ENCODE measurements at places on chromosomes 16 and 17.
A peak's percentile ranks its signal among the peaks of the same experiment; 100 is the strongest.

- peak; percentile 88 for DNase-seq
Measured at GRCh38 chr16:4216596-4216995, 25.3 kb downstream of the SRL start.

- DNase-seq: no peak
Measured at GRCh38 chr16:15542734-15543347, 100.1 kb downstream of the MARF1 start.

GRCh38 chr17:21242780-21243515 is 10.3 kb downstream of the NATD1 start:
- no peak for DNase-seq

DNA sequence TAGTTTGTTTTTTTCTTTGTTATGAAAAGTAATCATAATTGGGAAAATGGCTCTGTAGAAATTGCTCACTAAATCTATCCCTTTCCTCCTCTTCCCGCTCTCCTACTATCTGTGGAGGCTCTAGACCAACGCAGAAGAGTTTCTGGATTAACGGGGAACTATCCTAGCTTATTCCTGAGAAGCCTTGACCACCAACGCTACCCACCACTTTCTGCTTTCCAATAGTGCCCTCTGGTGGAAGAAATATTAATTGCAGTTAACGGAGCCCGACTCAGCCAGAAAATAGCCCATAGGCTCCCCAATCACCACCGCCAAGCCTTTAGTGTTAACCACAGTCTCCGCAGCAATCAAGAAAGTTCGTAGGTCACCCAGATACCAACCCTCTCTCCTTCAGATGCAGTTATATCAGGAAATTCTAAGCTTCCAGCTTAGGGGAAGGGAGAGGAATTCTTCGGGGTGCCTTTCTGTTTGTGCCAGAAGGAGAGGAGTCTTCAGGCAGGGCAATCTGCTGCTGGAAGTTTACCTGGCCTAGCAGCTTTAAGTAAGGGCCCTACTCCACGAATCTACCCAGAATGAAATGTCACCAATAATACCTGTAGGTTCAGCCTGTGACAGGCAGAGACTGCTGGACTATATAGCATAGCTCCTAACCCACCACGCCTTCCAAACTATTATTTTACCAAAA is 23.0 kb upstream of the NSRP1 start:
- peak; percentile 87 for DNase-seq

- no peak for DNase-seq
Measured at GRCh38 chr16:88636488-88637265, 1.7 kb upstream of the IL17C start.

DNA sequence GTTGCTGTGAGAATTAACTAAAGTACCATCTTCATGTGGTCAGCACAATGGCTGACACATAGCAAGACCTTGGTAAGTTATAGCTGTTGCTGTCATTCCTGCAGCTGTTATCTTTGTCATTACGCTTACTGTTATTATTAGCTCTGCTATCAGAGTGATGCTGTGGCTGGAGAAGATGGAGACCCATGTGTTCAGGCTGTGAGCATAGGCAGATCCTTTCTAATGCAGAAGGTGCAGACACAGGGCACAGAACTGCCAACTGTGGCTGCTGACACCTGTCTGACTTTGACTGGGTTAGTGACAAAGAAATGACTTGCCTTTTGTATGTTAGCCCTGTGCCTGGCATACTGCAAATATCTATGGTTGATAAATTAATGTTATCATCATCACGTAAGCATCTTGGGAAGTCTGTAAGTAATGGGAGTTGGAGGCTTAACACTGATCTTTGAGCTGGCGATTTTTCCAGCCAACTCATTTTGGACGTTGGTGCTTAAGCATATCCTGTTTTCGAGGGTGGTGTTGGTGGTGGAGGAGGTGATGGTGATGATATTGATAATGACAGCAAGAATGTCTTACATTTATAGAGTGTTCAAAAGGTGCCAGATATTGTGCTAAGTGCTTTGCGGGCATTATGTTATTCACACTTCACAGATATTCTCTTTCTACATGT is 695.3 kb downstream of the WWOX start:
- peak; percentile 69 for DNase-seq

DNA sequence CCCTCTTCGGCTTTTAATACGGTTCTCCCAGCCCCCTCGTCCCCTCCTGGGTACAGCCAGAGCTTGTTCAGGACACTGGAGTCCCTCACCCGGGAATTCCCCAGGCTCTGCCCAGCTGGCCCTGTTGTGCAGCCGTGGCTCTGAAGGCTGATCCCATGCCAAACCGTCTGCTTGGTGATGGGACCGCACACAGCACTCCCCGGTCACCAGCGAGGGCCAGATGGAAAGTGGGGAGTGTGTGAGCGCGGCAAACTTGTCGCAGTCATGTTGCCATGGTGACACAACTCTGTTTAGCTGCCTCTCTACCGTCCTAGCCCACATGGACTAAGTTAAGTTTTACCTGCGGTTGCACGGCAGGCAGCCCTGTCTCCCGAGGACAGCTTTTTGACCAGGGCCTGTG is 107.9 kb downstream of the RAP1GAP2 start:
- peak; percentile 82 for DNase-seq

DNA sequence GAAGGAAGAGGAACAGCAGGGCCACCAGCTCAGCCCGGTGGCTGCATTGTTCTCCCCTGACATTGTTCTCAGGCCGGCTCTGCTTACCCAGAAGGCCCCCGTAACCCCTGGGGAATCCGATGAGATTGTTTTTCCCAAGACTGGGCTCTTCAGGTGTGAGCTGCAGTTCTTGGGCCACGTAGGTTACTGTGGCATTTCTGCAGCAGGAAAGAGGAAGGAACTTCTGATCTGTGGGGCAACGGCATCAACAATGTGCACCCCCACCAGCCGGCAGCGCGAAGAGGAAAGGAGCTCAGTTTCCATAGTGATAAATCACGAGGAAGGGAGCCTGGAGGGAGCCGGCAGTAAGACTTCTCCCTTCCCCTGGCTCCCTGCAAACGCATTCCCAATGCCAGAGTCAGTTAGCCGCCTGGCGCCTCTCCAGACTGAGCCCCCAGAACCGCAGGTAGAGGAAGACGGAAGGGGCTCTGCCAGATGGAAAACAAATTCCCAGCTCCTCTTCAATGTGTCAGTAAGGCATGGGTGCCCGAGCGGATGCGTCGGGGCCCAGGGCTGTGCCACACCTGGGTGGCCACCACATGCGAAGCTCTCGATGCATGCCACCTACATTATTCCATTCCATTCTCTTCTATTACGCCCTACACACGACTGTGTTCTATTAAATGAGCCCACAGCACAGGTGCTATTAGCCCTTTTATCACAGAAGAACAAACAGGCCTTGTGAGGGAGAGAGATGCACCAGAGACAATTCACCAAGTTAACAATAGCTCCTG is 21.5 kb upstream of the PECAM1 start:
- DNase-seq: peak; percentile 37

GRCh38 chr17:73010414-73010813 is 82.1 kb downstream of the SLC39A11 start:
- DNase-seq: no peak

- no peak for DNase-seq
Measured at GRCh38 chr16:79601092-79601930, 774 bp upstream of the MAF start.

DNA sequence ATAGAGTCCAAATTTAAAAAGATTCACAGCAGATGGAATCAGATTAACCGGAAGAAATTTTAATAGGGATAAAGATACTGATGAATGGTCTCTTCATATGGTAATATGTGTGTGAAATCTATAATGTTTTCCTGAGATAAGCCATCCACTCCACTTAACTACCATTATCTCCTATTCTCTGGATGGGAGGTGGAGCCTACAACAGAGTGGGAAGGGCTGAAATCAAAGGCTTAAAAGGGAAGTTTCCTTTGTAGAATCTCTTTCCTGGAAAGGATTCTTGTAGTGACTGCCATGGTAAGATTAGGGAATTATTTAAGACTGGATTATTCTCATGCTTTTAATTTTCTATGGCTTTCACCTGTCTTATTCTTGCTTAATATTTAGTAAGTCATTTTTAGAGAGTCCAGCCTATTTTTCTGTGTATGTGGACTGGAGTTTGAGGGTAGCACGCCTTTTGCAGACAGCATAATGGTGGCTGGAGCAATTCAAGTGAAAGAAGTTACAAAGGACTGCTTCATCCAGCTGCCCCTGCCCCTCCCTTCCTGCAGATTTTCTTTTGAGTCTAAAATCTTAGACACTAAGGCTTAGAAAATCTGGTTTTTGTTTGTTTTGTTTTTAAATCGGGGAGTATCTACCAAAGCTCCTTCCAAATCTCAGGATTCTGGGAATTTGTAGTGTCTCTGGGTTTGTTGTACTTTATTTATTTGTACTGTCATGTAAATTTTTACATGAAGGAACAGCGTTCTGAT is 26.5 kb downstream of the KAT7 start:
- no peak for DNase-seq

- DNase-seq: peak; percentile 64
Measured at GRCh38 chr17:43020789-43021740, 1.1 kb downstream of the VAT1 start.

DNA sequence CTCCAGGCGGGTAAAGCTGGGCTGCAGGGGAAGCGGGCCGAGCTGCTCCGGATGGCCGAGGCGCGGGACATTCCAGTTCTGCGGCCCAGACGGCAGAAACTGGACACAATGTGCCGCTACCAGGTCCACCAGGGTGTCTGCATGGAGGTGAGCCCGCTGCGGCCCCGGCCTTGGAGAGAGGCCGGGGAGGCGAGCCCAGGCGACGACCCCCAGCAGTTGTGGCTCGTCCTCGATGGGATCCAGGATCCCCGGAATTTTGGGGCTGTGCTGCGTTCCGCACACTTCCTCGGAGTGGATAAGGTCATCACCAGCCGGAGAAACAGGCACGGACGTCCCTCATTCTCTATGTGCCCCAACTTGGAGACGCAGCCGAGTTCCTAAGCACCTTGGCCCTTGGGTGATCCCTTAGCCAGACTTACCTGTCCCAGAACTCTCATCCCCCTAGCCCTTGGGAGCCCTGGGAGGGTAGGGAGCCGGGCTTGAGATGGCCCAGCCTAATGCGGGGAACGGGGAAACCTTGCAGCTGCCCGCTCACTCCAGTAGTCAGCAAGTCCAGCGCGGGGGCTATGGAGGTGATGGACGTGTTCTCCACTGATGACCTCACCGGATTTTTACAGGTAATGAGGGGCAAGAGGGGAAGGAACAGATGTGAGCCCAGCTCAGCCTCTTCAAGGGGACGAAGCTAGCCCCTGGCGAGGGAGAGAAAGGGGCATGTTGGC is 806 bp downstream of the MRM1 start:
- DNase-seq: peak; percentile 13

GRCh38 chr17:44241106-44241624 is 21.7 kb upstream of the UBTF start:
- no peak for DNase-seq

DNA sequence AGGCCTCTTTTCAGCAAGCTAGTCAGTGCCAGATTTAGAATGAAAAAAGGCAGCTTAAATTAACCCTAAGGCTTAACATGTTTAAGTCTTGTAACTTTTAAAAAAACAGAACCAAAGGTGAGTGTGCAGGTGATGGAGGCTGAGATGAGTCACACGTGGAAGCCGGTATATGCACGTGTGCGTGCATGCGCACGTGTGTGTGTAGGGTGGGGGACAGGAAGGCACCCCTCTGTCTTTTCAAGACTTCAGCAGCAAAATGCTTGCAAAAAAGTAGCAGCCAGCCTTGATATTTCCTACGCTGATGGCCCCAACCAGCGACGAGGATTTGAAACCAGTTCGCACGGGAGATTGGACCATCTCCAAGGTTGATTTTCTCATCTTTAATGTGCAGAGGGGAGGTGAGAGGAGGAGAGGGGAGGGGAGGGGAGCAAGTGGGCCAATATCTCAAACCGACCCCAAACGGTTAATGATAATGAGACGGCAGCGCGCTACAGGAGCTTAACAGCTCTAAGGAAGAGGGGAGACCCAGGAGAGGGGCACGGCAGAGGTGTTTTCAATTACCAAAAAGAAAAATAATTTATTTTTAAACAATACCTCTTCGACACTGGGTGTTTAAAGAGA is 154.7 kb downstream of the ZNF423 start:
- no peak for DNase-seq

- peak; percentile 39 for DNase-seq
Measured at GRCh38 chr16:9033125-9033830, 58.2 kb upstream of the HAPSTR1 start.

DNA sequence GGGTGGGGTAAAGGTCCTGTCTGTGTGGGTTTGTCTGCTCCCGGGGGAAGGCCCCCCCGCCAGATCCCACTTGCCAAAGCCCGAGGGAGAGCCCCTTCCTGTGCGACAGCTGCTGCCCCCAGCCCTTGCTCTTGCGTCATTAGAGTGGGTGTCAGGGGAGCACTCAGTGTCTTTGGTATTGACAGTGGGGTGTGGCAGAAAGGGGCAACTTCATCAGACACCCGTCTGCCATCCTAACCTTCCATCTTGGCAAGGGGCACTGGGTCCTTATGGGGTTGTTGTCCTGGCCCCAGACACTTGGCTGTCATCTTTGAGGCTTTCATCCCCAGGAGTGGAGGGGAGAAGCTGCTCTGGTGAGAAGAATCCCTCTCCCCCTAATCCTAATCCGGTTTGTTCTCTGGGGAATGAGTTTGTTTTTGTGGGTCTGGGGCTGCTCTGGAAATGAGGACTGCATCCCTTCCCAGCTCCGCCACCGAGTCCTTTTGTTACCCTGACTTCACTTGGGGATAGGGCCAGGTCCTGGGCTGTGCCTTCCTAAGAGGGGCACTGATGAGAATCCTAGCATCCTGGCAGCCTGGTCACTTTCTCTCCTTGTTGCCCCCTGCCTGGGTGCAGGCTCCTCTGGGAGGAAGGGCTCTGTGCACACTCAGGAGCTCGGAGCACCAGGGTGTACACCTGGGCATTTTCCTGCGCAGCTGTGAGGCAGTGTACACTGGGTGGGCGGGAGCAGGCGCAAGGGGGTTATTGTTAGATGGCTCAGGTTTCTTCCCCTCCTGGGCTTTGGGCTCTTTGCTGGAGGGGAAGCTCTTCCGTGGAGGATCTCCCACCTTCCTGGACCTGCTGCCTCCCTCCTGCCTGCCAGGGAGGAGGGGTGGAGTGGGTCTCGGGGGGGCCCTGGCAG is 21.1 kb downstream of the GJD3 start:
- peak; percentile 70 for DNase-seq

DNA sequence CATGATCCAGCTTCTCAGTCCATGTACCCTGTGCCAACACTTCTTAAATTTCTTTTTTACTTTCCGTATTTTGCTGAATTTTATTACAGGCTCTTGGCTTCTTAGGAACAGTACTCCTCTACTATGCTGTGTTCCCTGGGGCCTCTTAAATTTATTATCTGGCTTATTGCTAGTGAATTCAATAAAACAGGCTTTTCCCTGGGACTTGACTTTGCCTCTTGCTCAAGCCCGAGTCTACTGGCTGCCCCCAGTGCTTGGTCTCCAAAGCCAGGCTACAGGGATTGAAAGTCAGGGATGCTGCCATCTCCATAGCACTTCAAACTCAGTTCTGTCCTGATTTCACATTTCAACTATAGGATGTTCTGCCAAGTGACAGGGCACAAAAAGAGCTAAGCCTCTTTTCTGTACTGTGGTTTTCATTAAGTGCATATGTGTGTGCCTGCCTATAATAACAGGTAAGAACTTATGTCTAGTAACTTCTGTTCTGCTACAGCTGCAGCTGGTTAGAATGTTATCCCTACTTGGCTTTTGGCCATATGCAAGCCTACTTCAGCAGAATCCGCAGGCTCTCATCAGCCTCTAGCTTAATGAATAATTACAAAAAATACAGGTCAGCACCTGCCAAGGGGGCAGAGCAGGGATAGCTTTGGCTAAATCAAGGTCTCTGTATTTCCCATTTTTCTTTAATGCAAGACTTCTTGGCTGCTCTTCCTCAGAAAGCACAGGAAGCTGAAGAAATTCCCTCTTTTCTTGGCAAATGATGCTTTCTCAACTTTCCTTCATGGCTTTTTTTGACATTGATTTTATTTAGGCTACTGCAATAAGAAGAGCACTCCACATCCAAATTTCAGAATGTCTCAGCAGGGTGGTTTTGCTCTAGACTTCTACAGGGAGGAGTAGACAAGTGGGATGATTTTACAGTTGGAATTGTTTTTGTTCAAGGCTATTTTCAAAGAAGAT is 8.2 kb downstream of the FAM20A start:
- DNase-seq: peak; percentile 83
